ENCODE measurements at places on chromosomes 5 and 9.
A peak's percentile ranks its signal among the peaks of the same experiment; 100 is the strongest.

GRCh38 chr5:154766558-154767281, 11.5 kb downstream of the LARP1 start:
- no peak for DNase-seq

DNA sequence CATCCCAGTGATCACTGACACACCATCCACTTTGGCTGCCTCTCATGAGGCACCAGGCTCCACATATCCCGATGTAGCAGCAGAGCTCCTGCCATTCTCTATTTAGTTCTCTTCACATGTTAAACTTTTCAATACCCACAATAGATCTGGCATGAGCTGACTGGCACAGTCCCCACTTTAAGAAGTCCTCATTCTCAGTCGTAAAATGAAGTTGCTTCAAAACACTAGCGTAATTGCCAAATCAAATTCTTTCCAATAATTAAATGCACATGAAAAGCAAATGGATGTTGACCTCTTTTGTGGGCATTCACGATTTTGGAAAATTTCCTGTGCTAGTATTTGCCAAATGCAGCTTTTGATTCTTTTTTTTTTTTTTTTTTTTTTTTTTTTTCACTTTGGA, 32.4 kb downstream of the HAPLN1 start:
- no peak for DNase-seq

DNA sequence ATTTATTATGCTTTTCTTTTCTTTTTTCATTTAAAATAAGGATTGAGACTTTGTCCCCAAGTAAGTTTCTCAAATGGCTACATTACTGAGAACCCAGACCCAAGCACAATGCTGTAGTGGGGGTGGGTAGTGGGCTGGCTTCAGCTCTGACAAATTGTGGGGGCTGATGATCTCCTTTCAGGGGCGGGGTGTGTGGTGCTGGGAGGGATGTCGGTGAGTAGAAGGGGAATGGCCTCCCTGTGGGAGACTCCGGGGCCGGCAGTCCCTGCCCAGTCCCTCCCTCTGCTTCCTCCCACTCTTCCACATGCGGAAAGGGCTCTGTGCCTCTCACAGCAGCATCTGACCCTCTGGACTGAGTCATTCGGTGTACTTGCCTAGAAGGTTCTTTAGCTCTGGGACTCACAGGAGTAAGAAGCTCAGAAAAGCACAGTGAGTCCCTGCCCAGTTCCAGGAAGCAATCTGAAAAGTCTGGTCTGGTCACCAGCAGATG, 14.3 kb downstream of the CD180 start:
- peak; percentile 53 for DNase-seq

DNA sequence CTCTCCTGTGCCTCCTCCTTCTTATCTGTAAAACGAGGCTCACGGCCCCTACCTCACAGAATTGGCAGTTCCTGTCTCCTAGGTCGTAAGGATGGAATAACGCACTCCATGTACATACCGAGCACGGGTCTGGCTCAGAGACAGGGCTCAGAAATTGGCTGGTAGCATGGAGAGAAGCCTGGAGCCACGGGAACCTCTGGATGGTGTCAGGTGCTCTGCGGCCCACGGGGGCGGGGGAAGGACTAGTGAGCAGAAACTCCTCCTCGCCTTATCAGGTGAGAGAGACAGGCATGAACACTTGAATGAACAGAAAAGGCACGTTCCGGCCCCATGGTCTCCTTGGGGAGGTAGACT, 15.4 kb upstream of the C5orf47 start:
- DNase-seq, result no peak

- DNase-seq, result no peak
Observed at GRCh38 chr5:55421074-55421529, 113.3 kb downstream of the MTREX start.

GRCh38 chr5:67299231-67299735, 102.7 kb upstream of the CD180 start:
- DNase-seq, result peak; percentile 25
